ENCODE measurements at places on chromosomes 13 and 19.
A peak's percentile ranks its signal among the peaks of the same experiment; 100 is the strongest.

DNA sequence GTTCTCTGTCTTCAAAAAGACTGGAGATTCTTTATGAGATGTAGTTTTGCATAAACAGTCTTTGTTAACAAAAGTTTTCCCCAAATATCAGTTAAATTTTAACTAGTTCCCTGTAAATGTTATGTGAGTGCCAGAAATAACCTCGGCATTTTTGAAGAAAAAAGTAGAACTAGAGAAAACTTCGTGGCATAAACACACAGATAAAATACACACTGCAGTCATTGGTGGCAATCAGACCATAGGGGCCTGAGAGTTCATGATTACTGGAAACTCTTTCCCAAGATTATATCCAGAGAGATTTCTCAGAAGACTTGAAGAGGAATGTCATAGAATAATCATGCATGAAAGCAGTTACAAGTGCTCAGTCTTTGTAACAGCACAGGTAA lies 190.0 kb downstream of the MZT1 start:
- no peak for DNase-seq

DNA sequence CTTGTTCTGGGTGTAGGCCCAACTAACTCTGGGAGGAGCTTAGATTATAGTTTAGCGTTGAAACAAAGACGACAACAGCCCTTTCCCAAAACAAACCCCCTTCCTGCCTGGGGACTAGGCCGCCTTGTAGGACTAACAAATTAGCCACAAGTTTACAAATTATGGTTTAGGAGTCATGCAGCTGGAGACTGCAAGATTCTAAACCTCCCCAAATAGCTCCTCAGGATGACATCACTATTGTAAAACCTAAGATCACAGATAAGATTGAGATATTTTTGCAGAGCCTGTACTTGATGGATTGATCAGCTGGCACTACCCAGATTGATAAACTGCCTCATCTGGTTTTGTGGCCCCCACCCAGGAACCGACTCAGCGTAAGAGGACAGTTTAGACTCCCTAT lies 2.3 kb upstream of the SLC25A15 start:
- DNase-seq = peak; percentile 22

GRCh38 chr13:47774671-47774994 lies 226.4 kb downstream of the SUCLA2 start:
- DNase-seq = no peak

DNA sequence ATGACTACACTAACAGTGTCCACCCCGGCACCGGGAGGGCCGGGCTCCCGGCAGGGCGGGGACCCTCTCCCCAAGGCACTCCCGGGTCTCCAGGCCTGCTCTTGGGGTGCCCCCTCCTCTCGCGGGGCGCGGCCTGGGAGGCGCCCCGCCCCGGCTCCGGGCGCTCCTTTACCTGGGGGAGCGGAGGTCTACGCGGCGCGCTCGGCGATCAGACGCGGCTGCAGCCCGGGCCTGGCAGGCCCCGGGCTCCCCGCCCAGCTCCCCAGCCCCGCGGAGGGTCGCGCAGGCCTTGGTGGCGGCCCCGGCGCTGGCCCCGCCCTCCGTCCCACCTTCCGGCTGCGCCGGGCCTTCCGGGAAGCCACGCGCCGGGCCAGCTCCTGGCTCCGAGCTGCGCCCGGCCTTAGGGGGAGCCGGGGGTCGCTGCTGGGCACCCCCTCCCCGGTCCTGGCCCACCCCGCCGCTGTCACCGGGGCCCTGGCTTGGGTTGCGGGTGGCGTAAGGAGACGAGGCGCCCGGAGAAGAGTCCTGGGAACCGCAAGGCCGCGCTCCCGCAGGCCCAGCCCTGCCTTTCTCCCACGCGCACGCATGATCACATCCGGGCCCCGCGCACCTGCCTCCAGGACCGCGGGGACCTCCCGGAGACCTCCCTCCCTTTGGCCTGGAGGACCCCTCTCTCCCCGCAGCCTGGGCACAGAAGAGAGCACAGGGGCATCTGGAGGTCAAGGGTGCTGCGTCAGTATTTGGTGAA lies at the start of gene C19orf12:
Gene C19orf12 (minus strand): TSS at position 309 of the 748 bp plus-strand sequence. CDS start 6,848 bp downstream, outside the sequence.
- DNase-seq = peak; percentile 65

GRCh38 chr13:50552424-50552966 lies 291.0 kb downstream of the DLEU7 start:
- DNase-seq = no peak

GRCh38 chr19:5154129-5154798 lies 185.4 kb downstream of the KDM4B start:
- DNase-seq = peak; percentile 40

DNA sequence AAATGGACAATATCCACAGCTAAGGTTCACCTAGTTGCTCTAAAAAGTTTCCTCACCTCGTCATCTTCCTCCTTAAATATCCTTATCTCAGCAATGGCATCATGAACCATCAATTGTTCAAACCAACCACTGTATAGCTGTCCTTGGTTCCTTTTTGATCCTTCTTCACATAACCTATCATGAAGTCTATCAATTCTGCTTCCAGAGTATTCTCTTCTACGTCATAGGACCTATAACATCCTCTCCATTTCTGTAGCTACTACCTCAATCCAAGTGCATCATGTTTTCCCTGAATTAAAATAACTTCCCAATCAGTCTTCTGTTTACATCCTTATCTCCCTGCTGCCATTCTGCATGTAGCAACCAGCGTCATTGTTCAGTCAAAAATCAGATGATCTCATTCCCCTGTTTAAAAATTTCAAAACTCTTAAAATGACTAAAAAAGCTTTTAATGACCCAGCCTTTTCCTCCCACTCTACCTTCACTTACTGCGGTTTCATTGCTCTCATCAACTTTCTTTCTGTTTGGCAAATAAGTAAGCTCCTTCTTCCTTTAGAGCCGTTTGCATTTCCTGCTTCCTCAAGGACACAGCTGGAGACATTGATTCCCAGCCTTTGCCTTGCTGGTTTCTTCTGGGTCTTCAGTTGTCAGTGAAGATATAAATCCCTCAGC lies 223.9 kb upstream of the MIR17HG start:
- peak; percentile 6 for DNase-seq

DNA sequence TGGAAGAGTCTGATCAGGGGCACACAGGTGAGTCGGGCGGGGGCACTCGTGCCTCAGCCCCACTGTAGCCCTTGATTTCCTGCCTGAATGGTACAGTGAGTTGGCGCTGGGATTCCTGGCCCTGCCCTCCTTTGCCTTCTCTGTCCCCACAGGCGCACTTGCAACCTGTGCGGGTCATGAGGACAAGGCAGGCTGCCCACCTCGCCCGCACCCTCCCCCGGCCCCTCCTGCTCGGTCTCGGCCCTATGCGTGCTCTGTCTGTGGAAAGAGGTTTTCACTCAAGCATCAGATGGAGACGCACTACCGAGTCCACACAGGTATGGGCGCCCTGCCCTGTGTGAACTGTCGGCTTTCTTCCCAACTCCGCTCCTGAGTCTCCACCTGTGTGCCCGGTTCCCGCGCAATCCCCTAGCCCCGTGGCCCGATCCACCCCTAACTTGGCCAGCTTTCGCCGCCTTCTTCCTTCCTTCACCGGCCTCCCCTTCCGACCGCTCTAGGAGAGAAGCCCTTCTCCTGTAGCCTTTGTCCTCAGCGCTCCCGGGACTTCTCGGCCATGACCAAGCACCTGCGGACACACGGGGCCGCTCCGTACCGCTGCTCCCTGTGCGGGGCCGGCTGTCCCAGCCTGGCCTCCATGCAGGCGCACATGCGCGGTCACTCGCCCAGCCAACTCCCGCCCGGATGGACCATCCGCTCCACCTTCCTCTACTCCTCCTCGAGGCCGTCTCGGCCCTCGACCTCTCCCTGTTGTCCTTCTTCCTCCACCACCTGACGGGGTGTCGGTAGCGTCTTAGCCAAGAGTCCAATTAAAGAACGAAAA lies 1.6 kb upstream of the KMT2B start:
- peak; percentile 26 for DNase-seq

GRCh38 chr19:33661336-33661735 lies 39.6 kb downstream of the CHST8 start:
- DNase-seq = no peak

GRCh38 chr13:23632741-23633140 lies 62.5 kb downstream of the TNFRSF19 start:
- DNase-seq = no peak

- no peak for DNase-seq
Observed at GRCh38 chr13:73776151-73776785, 357.9 kb downstream of the KLF12 start.

DNA sequence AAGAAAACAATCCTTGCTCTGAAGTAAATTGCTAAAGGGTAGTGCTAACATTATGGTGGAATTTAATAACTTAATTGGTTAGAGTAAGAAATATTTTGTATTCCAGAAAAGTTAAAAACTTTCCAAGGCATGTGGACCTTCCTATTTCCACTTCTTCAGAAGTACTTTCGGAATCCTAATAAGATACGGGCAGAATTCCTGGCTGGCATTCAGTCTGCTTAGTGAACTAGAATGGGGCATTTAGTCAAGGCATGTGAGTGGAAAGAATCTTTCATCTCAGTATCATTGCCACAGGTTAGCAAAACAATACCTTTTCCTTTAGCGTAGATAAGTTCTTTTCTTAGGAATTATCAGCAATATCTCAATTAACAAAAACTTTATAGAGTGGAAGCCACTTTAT lies 85.1 kb downstream of the TNFRSF19 start:
- DNase-seq = no peak

DNA sequence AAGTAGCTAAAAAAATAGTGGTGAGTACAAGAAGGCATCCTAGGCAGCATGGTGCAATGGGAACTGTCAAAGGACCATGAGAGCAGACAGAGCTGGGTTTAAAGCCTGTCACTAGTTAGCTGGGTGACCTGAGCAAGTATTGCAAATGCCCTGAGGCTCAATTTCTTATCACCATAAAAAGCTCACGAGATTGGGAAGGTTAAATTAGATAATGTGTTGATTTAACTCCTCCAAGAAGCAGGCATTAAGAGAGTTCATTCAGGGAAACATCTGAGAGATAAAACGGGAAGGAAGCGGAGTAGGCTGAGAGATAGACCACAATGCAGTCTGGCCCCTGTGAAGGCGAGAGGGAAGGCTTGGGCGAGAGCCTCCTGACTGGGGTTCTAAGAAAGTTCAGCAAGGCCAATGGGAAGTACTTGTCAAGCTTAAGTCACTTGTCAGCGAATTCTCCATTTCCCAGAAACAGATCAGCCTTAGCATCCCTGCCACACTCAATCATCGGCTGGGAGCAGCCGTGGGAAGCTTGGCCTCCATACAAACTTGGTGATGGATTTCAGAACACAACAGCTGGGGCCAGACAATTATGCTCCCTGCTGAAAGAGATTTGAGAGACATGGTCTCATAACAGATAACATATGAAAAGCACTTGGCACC lies 105.5 kb downstream of the POU4F1 start:
- no peak for DNase-seq

DNA sequence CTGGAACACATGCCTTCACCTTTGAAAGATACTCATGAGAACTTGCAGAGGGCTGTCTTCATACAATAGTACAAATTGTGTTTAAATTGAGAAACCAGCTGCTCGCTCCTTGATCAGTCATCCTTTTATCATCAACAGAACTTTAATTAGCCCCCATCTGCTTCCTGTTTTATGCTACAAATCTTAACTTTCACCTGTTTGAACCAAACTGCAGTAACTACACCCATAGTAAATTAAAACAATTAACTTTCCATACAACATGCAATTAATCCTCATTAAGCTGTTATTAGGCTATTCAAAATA lies 85.2 kb downstream of the FOXO1 start:
- DNase-seq = no peak

- no peak for DNase-seq
Observed at GRCh38 chr13:77896536-77896935, 22.1 kb downstream of the EDNRB start.

DNA sequence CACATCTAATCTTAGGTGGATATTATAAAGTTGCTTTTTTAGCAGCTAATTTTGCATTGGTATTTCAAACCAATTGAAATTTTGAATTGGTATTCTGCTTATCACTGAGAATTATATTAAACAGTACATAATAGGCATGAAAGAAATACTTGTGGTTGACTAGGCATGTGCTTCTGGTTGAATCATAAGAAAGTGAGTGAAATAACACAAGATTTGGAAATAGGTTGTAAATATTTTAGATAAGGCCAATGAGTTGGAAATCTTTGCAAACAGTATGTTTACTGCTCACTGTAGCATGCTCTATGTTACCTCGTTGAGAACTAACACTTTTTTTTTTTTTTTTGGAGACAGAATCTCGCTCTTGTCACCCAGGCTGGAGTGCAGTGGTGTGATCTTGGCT lies 66.8 kb upstream of the RFC3 start:
- DNase-seq = no peak

DNA sequence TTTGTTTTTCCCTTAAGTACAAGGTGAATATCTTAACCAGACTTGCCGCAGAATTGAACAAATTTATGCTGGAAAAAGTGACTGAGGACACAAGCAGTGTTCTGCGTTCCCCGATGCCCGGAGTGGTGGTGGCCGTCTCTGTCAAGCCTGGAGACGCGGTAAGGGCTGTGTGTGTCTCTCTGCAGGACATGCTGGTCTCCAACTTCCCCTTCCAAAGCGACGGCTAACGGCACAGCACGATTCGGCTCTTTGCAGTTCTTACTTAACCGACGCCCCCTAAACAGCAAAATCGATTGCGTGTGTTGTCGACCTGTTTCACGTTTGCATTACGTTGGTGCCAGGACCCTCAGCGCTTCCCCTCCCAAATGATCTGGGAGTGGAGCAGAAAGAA lies 73.2 kb downstream of the GGACT start:
- DNase-seq = no peak

DNA sequence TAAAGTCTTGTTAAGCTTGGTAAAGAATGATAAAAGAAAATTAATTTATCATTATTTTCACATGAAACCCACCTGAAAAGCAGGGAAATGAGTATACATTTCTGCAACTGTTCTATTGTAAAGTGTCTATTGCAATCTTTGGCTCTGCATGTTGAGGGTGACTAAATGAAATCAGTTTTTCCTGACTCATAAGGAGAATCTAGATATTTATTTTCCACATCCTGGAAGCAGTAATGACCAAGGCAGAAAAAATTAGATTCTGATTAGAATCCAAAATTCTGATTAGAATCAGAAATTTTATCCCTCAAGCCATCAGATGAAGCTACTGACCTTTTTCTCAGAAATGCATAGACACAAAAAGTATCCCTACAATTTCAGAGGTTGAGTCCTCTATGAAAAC lies 178.4 kb downstream of the MYO16 start:
- DNase-seq = no peak

DNA sequence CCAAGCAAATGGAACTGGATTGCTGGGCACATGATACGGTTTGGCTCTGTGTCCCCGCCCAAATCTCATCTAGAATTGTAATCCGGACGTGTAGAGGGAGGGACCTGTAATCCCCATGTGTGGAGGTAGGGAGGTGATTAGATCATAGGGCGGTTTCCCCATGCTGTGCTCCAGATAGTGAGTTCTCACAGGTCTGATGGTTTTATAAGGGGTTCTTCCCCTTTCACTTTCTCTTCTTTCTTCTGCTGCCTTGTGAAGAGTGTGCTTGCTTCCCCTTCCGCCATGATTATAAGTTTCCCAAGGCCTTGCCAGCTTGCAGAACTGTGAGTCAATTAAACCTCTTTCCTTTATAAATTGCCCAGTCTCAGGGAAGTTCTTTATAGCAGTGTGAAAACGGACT lies 32.6 kb upstream of the MTIF3 start:
- DNase-seq = no peak

- no peak for DNase-seq
Observed at GRCh38 chr19:51771376-51772130, 10.6 kb downstream of the FPR2 start.
